Foreskin keratinocyte (primary cell): ENCODE measurements at places on chromosomes 13 and 19. TPM values are rescaled to one million over a fixed set of nuclear protein-coding genes. Genes with fewer than 3 reads are reported as not detected.
A peak's percentile ranks its signal among the peaks of the same experiment; 100 is the strongest.

PGLYRP2 gene
- polyA plus RNA-seq = not detected in 2 replicates

MCEMP1 gene
- polyA plus RNA-seq = not detected in 2 replicates

ZNF835 gene
- polyA plus RNA-seq = not detected in 2 replicates

FXYD3 gene
- polyA plus RNA-seq = 420 and 522 TPM in 2 replicates

MED25 gene
- 37.8 and 41.5 TPM in 2 replicates for polyA plus RNA-seq

MUC16 gene
- polyA plus RNA-seq = not detected in 2 replicates

AP3D1 gene
- polyA plus RNA-seq = 78.5 and 81.7 TPM in 2 replicates

VSTM2B gene
- not detected in 2 replicates for polyA plus RNA-seq

RHPN2 gene
- polyA plus RNA-seq = 1.7 and 1.8 TPM in 2 replicates

LILRB1 gene
- not detected in 2 replicates for polyA plus RNA-seq

ZNF836 gene
- 2.5 and 3.3 TPM in 2 replicates for polyA plus RNA-seq

DNA sequence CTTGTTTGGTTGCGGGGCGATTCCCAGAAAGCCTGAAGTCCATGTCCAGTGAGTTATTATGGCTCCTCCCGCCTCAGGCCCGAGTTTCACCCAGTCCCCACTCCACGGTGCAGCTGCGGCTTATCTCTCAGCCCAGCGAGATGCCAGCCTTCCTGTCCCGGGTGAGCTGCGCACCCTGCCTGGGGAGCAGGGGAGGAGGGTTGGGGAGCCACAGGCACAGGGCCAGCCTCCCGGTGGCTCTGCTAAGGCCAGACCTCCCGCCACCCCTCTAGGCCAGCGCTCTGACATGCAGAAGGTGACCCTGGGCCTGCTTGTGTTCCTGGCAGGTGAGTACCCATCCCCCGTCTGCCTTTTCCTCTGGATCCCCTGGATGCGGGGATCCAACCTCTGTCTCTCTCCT is 3.5 kb downstream of the FXYD3 start:
- DNase-seq = no peak

- DNase-seq = no peak
These were observed 947 bp downstream of the ATP4B start for GRCh38 chr13:113656831-113657671.

GRCh38 chr13:108419768-108420167 is 150.2 kb downstream of the TNFSF13B start:
- no peak for DNase-seq

- no peak for DNase-seq
These were observed 144.5 kb upstream of the FNDC3A start for GRCh38 chr13:48831248-48831647.

DNA sequence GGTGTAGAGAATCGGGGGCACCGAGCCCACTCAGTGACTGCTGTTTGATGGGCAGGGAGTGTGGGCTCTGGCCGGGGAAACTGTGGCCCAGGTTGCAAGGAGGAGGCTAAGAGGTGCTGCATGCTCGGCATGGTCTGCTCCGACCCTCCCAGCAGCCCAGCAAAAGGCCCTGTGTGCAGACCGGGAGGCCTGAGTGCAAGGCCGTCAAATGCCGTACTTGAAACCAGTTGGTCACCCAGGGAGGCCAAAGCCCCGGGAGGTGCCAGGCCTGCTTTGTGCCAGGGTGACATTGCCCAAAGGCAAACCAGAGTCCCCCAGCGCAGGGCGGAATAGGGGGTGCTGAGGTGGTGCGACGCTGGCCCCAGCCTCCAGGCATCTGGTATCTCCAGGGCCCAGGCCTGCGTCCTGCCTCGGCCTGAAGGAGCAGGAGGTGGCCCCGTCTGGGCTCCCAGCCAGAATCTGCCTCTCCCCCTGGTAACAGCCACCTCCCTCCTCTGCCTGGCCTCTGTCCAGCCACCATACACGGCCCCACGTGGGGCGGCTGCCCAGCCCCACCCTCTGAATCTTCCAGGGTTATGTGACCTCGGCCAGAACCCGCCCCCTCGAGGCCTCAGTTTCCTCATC is 4.0 kb downstream of the PIK3R2 start:
- DNase-seq = peak; percentile 58

DNA sequence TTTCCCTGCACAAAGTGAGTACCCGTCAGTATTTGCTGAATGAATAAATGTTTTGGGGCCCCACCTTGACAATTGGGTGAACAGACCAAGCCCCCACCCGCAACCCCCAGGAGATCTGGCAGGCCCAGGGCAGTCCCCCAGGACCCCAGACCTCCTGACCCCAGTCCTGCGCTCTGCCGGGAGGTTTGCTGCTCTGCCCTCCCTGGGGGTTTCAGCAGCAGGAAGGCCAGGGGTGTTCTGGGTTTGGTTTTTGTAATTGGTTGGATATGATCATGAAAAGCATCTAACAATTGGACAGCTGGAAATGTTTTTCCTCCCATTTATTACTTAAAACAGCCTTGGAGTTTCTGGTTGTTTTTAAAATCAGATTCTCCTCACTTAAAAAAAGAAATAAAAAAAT is 193.8 kb downstream of the URI1 start:
- no peak for DNase-seq

- peak; percentile 4 for DNase-seq
These were observed 802.3 kb upstream of the ARGLU1 start for GRCh38 chr13:107370015-107370785.

GRCh38 chr19:38841180-38841766 is 8.5 kb downstream of the HNRNPL start:
- no peak for DNase-seq

- no peak for DNase-seq
These were observed 11.8 kb downstream of the SLC25A30 start for GRCh38 chr13:45406421-45406820.

GRCh38 chr19:18558202-18558555 is 509 bp downstream of the KXD1 start:
- no peak for DNase-seq

DNA sequence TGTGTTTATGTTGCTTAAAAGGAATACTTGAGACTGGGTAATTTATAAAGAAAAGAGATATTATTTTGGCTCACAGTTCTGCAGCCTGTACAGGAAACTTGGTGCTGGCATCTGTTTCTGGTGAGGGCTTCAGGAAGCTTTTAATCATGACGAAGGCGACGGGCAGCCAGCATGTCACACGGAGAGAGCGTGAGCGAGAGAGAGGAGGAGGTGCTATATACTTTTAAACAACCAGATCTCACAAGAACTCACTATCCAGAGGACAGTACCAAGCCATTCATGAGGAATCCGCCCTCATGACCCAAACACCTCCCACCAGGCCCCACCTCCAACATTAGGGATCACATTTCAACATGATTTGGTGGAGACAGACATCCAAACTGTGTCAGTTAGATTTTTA is 163.4 kb upstream of the TSC22D1 start:
- DNase-seq = no peak

GRCh38 chr13:59099182-59099974 is 1064.3 kb downstream of the DIAPH3 start:
- DNase-seq = no peak

DNA sequence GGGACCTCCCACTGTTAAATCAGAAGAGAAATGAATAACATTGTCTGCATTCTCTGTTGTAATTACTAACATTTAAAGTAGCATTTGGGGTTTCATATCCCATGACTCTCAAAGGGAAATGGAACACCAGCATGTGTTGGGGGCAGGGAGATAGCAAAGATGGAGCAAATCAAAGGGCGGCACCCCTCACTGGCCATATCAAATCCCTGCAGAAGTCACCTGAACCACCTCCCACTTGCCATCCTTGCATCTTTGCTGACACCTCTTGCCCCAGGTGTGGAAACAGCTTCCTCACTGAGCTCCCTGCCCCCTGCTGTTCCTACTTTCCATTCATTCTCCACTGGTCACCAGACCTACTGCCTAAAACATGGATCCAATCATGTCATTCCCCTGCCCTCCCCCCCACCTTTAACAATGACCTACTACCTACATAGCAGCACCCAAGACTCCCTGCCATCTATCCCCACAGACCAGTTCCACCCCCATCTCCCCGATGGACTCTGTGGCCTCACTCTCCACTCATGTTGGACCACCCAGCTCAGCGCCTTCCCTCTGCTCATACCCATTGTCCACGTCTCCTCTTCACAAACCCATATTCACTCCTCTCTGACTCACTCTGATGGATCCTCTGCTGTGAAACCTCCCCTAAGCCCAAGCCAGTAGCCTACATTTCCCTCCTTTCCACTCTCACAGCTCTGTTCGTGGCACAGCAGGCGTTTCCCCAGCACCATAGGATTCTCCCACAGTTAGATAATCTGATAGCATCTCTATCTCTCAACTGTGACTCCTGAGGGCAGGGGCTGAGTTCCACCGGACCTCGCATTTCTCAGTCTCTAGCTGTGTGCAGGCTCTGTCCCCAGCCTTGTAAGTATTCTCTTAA is 55.9 kb downstream of the DLEU7 start:
- no peak for DNase-seq

DNA sequence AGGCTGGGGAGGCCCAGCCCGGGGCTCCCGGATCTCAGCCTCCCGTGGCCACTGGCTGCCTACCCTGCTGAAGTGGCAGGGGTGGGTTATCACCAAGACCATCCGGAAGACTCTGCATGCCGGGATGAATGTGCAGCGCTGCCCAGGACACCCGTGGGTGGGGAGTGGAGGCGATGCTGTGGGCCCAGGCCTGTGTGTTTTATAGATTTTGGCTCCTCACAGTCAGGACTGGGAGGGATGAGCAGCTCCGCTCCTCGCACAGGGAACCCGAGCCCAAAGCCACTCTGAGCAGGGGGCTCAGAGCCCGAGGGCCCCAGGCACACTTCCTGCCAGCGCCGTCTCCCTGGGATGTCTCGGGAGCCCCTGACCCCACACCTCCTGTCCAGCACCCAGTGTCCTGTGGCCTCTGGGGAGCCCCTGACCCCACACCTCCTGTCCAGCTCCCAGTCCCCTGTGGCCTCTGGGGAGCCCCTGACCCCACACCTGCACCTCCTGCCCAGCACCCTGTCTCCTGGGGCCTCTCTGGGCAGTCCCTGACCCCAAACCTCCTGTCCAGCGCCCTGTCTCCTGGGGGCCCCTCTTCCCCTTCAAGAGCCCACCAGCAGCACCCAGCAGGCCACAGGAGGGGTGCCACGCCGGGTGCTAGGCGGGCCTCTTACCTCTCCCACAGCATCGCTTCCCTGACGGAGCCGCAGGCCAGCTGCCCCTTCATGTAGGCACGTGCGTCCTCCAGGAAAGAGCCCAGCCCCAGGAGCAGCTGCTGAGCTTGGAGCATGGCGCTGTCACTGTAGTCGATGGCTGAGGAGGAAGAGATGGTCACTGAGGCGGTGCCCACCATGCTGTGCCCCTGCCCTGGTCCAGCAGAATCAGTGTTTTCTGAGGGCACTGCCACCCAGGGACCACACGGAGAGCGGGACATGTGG is 31.4 kb downstream of the NAXD start:
- DNase-seq = no peak

GRCh38 chr13:26012995-26013394 is 38.8 kb downstream of the SHISA2 start:
- no peak for DNase-seq

- no peak for DNase-seq
These were observed 14.5 kb downstream of the FFAR2 start for GRCh38 chr19:35462476-35462953.

DNA sequence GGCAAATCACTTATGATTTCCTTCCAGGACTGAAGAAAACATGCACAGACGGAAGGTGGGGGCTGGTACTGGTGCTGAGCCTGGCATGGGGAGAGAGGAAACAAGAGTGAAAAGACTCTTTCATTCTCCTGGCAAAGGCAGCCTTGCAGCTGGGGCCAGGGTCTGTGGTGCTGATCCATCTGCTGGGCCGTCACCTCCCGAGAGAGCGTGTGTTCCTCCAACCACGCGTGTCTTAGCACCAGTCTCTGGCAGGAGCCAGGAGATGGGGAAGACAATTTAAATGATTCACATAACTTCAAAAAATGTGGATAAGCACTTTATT is 23.9 kb upstream of the SPART start:
- DNase-seq = no peak
